ENCODE measurements at places on chromosomes 6 and 20.

DNA sequence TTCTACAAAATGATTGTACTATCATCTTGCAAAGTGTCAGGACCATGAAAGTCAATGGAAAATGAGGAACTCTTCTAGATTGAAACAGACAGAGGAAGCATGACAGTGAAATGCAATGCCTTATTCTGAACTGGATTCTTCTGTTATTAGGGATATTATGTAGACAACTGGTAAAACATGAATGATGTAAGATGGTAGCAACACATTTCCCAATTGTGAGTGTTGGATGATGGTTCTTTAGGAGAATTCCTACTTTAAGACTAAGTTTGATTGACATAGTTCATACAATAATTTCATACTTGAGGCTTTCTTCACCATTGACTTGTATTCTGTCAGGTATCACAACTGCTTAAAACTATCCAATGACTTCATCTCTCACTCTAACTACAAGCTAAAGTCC lies 4.5 kb downstream of the UBE3D start:
- DNase-seq: no peak

GRCh38 chr6:140897349-140897748 lies 1235.4 kb upstream of the GJE1 start:
- DNase-seq: no peak

- DNase-seq: no peak
These were observed 24.9 kb downstream of the DPPA5 start for GRCh38 chr6:73329201-73329600.

DNA sequence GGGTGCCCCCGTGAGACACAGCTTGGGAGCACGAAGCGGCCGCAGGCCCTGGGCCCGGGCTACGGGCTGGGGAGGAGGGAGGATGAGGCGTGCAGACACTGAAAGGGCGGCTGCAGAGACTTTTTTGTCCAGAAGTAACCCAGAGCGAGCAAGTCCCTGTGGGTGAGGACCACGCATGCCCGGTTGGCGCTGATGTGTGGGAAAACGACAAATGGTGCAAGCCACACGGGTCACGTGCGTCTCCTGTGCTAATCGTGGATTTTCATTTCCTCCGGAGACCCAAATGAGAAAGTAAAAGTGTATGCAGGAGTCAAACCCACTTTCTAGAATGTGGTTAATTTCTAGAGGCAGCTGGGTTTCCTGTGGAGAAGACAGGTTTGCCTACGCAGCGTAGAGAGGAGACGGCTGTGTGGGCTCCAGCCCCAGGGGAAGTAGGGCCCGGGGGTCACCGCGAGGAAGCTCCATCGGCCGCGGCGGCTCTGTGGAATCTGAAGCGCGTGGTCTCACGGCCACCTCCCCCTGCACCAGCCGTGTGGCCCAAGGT lies 19.0 kb downstream of the DLL1 start:
- DNase-seq: peak; percentile 55

- no peak for DNase-seq
These were observed 60.7 kb upstream of the TULP4 start for GRCh38 chr6:158251565-158251964.

DNA sequence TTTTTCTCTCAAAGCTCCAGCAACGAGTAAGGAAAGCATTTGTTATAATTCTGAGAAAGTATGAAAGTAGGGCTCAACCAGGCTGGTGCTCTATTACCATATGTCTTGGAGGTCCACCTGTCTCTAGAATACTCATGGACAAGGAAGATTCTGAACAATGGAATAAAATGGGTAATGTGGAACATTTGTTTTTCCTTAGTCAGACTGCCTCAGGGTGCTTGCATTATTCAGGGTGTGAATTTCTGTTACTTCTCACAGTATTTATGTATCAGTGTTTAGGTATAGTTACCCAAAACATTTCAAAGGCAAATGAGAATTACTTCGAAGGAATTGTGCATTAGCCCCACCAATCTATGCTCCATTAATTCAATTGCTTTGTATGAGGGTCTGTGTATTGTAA lies 586.2 kb upstream of the CITED2 start:
- DNase-seq: no peak

DNA sequence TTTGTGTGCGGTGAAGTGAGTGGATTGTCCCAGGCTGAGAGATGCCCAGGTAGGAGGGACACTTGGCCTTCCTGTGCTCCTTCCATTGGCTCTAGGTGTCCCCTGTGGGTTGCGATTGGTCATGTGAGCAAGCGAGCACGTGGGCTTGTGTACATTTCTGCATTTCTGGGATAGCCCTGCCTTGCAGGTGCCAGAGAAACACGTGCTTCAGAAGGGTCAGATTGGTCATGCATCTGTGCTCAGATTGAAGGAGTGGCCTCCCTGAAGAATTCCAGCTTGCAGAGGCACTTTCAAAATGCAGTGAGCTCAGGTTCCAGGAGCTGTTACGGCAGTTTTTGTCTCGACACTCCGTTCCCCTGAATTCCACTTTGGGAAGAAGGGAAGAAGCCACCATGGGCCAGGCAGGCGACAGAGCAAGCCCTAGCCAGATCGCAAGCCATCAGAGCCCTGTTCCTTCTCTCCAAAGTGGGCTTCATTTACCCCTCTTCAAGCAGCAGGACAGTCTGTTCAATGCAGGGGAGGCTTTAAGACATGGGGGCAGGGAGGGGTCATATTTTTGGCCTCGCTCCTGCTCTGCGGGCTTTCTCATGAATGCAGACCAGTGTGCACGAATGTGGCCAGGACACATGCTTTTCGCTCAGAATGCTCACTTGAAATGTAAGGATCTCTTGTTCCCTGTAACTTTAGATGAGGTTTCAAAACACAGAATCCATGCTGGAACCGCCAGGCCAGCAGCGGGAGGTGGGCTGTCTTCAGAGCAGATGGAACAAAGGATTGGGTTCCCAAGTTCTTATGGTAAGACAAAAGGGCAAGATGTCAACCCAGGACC lies 78.6 kb upstream of the AKAP12 start:
- DNase-seq: no peak

DNA sequence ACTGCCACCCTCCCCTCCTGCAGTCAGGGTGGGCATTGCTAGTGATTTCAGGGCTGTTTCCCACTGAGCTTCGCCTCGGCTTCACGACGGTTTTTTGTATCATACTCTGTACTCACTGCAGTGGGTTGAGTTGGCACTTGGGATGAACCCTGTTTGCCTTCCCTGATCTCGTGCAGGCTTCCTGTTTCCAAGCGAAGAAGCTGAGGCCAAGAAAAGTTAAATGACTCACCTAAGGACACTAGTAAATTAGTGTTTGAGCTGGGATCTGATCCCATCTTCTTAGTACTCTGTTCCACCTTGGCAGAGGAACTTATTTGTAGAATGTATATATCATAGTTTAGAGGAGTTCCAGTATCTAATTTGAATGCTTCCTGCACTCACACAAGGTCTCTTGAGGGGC lies 50.3 kb upstream of the VSTM2L start:
- no peak for DNase-seq

- no peak for DNase-seq
These were observed 7.4 kb upstream of the SSTR4 start for GRCh38 chr20:23027721-23028120.

GRCh38 chr6:112576423-112576822 lies 229.3 kb downstream of the RFPL4B start:
- DNase-seq: no peak

DNA sequence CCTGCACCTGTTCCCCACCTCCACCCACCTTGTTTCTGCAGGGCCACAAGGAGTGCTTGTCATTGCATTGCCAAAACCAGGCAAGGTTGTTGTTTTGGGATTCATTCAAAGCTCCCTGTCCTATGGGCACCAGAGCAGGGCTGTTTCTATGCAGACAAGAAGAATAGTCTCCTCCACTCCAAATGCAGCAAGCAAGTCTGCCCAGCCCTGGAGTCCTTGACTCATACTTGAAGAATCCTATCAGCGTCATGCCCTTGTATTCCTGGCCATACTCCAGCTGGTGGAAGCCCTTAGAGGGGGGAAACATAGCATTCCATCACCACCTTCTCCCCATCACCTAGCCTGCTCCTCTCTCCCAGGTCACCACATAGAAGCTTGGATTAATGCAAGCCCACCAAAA lies 145.3 kb upstream of the ECI2 start:
- DNase-seq: no peak

DNA sequence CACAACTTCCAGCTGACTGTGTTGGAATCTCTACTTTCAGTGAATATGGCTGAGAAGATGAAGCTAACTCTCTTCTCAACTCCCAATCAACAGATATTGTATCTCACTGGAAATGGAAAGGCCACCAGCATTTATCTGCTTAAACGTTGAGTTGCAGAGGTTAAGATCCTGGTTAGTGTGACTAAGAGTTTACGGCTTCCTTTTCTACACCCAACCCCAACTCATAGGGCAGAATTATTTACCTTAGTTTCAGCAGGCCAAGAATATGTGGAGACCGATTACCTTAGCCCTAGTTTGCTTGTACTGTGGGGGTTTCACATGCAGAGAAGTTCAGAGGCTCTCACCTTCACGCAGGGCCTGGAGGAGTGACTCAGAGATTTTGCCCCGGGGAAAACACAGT lies 1026.6 kb downstream of the EYS start:
- DNase-seq: no peak

DNA sequence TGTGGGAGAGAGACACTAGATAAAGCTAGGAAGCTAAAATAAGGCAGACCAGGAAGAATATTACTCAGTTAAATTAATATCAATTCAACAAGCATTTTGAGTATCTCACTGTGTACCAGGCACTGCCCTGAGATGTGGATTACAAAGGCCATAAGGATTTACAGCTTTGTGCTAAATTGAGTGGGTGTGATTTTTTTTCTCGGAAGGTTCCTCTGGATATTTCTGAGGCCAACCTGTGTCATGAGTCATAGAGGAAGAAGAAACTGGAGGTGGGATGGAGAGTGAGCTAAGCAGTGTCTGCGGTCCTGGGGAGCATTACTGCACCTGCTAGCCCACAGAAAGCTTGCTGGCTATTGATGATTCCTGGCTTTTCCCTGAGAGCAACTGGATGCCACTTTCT lies 135.2 kb downstream of the RFPL4B start:
- no peak for DNase-seq

GRCh38 chr20:37999526-38000263 lies 33.6 kb downstream of the TTI1 start:
- no peak for DNase-seq

GRCh38 chr6:17047889-17048288 lies 54.0 kb upstream of the STMND1 start:
- DNase-seq: no peak

- no peak for DNase-seq
These were observed 6.7 kb downstream of the TEAD3 start for GRCh38 chr6:35489995-35490791.

GRCh38 chr20:38674092-38674764 lies 50.1 kb upstream of the SLC32A1 start:
- peak; percentile 49 for DNase-seq

DNA sequence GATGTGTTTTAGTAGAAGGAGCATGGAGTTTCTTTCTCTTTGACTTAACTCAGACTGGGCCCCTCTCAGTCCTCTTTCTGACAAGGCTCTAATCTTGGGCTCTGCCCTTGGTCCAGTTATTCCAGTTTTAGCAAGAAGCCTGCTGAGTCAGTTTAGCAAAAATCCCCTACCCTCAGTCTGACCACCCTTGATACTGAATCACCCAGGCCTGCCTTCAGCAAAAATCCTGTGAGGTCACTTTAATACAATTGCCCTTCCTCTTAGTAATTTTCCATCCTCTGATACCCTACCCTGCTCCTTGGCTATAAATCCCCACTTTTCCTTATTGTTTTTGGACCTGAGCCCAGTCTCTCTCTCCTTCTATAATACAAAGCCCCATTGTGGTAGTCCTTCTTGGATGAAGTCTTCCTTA lies 326.7 kb upstream of the NOX3 start:
- DNase-seq: no peak

GRCh38 chr6:101435038-101435437 lies 41.5 kb downstream of the GRIK2 start:
- no peak for DNase-seq

- no peak for DNase-seq
These were observed 11.3 kb downstream of the ZHX3 start for GRCh38 chr20:41306061-41306727.

DNA sequence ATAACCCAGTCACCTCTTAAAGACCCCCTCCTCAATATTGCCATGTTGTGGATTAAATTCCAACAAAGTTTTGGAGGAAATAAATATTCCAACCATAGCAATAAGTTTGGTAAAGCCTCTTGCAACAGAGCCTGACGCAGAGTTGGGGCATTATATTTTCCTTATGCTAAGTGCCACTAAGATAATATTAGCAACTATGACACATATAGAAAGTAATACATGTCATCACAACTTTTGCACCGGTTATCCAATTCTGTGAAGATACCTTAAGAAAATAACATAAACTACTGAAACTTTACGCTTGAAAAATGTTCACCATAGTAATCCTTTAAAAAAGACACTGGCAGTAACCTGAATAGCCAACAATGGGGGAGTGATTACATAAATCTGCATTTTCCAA lies 52.2 kb upstream of the TRERF1 start:
- no peak for DNase-seq

DNA sequence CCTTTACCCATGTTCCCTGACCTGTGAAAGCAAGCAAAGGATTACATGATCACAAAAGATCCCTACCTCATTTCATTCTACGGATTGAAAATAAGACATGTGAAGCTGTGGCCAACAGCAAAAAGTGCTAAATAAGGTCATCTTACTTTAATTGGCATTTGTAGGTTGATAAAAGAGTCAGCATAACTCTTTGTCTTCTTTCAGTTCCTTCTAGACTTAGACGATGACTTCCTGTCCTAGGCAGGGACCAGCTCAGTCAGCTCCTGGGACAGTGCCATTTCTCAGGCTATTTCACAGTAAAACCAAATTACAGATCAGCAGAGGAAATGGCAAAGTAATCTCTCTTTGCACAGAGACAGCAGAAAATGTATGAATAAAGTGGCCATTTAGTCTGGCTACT lies 480.7 kb downstream of the RFPL4B start:
- DNase-seq: no peak

DNA sequence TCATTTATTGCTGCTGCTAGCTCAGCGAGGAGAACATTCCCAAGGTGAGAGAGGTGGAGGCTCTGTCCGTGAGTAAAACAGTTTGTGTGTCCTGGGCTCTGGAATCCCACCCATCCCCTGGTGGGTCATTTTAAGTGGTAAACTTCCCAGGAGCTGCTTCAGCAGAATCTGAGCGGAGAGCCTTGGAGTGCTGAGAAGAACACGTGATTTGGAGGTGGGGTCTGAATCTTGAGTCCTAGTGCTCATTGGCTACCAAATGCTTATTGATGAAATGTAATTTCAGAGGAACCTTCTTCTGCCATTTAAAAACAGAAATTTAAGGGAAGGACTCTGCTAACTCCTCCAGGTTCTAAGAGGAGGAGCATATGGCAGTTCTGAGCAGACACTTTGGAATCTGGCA lies 132.4 kb downstream of the CDH26 start:
- DNase-seq: no peak

- DNase-seq: no peak
These were observed 71.2 kb upstream of the EMILIN3 start for GRCh38 chr20:41437836-41438235.

- no peak for DNase-seq
These were observed 5.5 kb downstream of the C6orf141 start for GRCh38 chr6:49555951-49556350.

DNA sequence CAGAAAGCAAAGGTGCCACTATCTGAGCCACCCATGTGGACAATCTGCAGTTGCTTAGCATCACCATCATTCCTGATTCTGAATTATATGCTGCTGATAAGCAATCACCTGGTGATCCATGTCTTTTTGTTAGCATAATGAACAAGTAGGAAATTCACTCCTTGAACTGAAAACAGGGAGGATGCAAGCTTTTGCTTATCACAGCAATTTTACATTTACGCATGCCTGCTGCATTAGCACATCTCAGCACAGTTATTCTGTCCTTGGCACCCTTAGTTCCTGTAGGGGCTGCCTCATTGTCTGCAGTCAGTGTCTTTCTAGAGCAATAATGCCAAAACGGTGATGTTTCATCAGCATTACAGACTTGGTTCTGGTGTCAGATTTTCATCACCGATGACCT lies 162.6 kb downstream of the KIF16B start:
- DNase-seq: no peak

Measured in stimulated activated CD8-positive, alpha-beta memory T cell treated with anti-CD3 and anti-CD28 coated beads, Interleukin-4, amount 100 ng/mL, for 24 hours (primary cell).